ENCODE measurements at places on chromosomes 3 and 15. TPM values are rescaled to one million over a fixed set of nuclear protein-coding genes. Genes with fewer than 3 reads are reported as not detected.

Gene ABHD5
- total RNA-seq: 21.4 TPM

Gene PRTG
- total RNA-seq: 16.2 TPM

Gene A4GNT
- total RNA-seq: not detected

Gene THRB
- total RNA-seq: 14.8 TPM

Gene GOLGA6L10
- total RNA-seq: 2.0 TPM

Gene GOLGA8T
- 0.37 TPM for total RNA-seq

DNA sequence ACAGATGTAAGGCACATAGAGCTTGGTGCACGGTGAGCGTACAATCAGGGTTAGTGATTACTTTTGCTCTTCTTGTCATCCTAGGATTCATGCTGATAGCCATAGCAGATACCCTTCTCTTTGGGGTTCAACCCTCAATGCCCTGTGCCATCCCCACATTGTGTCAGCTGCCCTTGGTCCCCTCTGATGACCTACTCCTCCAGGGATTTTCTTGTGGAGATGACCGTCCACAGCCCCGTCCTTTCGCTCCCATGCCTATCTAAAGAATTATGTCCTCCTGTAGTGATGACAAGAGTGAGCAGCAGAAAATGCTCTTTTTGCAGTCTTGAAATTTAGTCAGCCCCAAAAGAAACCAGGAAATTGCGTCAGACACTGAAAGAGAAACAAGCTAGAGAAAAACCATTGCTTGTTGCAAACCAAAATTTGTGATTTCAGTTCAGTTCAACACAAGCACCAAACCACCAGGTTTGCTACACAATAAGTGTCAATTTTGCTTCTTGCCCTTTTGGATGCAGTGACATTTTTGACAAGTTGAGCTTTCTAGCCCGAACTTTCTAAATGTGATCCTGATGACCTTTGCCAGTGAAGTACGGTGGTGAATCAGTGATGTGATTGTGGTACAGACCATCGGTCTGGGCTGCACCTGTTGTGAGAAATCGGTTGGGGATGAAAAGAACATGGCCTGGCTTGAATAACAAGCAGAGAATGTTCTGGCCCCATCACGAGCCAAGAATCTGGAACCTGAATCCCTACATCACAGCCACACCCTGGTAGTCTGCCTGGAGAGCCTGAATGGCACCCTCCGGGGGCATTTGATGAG, 41.3 kb downstream of the CMTM7 start:
- no peak for DNase-seq

DNA sequence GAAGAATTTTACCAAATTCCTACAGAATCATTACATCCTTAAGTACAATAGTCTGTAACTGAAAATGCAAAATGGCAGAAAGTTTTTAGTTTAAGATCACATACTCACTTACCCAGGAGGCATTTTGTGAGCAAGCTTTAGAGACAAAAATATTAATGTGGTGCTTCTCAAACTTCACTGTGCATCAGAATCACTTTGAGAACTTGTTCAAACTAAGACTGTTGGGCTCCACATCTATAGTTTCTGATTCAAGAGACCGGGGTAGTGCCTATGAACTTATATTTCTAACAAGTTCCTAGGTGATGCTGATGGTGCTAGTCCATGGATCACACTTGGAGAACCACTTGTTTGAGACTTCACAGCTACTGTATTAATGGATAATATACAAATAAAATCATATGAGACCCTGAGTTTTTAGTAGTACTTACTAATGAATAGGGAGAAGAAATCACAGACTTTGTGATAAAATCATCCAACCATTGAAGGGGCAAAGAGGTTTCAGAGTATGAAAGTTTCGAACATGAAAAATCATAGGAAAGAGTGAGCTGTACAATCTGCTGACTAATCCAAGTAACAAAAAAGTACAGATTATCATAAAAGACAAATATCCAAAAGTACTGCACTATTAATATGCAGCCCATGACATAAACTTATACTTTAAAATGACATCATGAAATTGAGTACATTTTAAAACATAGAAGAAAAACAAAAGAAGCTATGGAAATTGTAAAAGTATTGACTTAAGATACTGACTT, 110.3 kb downstream of the ADAM10 start:
- DNase-seq: no peak

DNA sequence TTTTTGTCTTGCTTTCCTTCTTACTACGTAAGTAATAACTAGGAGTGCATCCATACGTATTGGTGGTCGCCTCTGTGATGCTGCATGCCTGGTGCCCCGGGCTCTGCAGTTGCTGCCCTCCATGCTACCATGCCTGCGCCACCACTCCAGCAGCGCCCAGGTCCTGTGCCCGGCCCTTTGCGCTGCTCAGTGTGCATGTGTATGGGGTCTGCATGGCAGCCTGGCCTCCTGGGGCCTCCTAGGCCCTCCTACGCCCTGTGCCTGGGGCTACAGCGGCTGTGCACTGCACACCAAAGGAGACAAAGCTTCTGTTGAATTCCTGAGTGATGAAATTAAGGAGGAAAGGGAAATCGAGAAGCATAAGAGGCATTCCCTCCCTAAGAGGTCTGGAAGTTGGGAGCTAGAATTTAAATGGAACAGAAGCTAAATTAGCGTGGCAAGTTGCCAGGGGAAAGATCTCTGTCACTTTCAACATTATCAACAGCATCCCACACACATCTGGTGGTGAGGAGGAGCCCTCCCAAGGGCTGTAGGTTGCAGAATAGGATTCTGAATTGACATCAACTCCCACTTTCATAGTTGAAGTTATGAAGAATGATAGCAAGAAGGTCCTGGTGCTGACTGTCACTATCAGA, 275.0 kb upstream of the CHRM5 start:
- DNase-seq: no peak

DNA sequence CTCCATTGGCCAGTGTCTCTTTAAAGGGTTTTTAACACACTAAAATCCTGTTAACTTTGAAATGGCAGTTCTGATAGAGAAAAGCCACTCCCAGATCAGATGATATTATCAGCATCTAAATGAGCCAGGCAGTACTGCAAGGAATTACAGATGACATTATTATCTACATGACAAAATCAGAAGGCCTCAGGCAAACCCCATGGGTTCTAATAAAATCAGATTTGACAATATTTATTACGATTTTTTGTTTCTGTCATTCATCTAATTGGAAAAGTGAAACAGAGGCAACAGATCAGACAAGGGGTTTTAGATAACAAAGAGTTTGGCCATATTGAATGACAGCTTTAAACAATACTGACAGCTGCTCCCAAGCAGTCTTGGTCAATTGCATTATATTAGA, 112.7 kb downstream of the FEZF2 start:
- no peak for DNase-seq

DNA sequence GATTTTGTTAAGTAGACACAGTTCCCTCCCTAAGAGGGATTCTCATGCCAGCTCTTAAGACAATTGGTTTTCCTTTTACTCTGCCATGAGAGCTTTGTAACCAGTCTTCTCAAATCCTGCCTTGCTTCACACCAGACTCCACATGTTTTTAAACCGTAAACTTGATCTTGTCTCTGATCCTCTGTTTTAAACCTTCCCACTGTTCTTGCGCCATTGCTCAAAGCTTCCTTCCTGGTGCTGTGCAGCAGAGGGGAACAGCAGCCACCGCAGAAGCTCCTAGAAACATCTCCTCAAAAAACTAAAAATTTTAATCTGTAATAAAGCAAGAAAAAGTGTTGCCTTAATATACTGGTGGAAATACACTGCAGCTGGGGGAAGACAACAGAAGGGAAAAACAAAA, 154.5 kb upstream of the SATB1 start:
- no peak for DNase-seq

DNA sequence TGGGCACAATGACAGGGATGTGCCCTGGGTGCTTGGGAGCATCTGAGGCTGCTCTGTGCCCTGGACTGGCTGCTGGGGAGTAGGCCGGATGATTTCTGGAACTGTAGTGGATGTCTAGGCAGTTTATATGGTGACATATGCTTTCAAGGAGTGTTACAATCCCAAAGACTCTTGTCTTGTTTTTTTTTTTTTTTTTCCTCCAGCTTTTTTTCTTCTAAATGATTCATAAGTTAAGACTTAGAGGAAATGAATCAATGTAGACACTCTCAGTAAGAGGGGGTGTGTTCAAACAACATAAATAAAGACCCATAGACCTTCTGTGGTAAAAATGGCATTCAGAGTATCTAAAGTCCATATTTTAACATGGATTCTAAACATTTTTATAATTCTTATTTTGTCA, 706.1 kb upstream of the GOLIM4 start:
- DNase-seq: no peak

GRCh38 chr3:138691351-138691750, 82.8 kb downstream of the FAIM start:
- no peak for DNase-seq

DNA sequence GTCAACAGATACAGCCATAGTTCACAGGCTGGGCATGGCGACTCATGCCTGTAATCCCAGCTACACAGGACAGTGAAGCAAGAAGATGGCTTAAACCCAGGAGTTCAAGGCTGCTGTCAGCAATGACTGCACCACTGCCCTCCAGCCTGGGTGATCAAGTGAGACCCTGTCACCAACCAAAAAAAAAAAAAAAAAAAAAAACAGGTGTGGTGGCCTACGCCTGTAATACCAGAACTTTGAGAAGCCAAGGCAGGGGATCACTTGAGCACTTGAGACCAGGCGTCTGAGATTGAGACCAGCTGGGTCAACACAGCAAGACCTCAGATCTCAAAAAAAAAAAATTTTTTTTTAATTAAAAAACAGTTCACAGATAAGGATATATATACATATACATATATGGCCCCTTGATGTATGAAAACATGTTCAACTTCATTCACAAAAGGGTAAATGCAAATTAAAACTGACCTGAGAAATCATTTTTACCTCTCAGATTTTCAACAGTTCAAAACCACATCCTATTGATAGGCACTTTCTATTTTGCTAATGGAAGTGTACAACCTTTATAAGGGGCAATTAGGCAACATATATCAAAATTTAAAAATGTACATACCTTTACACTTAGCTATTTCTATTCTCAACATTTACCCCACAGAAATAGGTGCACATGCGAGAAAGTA, 51.1 kb downstream of the OSBPL10 start:
- DNase-seq: no peak

DNA sequence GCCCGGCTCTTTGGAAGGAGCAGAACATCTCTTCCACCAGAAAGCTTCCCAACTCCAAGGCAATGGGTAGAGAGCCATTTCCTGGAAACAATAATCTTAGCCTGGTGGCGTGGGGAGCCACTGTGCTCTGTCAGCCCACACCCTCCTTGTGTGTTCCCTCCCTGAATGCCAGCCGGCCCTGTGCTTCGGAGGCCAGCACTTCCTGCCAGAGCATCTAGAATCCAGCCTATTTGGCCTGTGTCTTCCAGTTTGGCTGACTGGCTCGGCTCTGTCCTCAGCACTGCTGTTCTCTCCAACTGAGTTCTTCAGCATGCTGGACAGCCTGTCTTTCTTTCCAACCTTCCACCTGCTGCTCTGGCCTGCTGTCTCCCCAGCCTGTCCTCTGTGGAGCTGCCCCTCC, 349.3 kb downstream of the MFSD1 start:
- no peak for DNase-seq

GRCh38 chr15:81084716-81085115, 49.4 kb upstream of the CFAP161 start:
- DNase-seq: no peak

GRCh38 chr3:169658311-169658931, 5.1 kb downstream of the MECOM start:
- DNase-seq: no peak

GRCh38 chr3:36923523-36923943, 21.3 kb downstream of the TRANK1 start:
- no peak for DNase-seq

DNA sequence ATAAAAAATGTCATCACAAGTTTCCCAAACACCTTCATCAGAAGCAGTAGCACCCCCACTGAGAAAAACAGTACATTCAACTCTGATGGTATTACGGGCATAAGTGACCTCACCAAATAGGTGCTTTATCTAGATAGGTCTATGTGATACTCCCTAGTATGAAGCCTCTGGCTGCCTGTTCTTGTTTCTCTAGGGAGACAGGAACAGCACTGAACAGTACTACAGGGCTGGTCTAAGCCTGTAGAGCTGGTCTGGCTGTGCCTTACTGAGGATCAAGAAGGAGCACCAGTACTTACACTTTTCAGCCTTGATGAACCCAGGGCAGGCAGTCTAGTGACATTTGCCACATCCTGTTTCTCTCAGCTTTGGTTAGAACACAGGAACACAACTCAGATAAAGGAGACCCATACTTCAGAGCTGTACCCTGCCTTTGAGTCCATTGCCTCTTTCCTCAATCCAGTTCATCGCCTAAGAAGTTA, 35.9 kb downstream of the OXNAD1 start:
- DNase-seq: no peak

DNA sequence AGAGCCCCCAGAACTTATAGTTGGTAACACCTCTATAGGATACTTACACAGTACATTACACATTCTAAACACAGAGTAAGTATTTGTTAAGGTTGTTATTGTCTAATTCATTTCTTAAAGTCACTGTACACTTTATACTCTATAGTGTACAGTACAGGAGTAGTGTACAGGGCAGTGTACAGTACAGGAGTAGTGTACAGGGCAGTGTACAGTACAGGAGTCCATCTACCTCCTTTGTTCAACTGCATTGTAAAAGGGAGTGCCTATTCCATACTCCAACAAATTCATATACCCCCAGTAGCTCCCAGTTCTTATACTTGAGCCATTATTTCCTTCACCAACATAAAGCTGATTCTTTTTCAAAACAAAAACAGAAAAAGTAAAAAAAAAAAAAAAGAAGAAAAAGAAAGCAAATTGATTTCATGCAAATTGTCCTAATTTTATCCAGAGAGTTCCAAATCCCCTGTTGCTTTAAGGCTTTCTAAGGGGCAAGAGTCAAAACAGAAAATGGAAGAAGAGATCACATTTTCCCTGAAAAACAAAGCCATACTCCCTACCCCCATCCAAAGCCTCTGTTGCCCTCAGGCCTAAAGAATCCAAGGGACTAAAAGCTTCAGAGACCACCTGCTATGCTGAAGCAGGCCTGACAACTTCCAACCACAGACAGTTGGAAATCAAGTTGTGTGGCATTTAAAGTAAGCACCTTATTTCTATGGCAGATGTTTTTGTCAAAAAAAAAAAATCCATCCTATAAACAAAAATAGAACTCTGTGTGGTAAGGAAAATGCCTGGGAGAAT, 125.6 kb downstream of the PLCH1 start:
- no peak for DNase-seq

DNA sequence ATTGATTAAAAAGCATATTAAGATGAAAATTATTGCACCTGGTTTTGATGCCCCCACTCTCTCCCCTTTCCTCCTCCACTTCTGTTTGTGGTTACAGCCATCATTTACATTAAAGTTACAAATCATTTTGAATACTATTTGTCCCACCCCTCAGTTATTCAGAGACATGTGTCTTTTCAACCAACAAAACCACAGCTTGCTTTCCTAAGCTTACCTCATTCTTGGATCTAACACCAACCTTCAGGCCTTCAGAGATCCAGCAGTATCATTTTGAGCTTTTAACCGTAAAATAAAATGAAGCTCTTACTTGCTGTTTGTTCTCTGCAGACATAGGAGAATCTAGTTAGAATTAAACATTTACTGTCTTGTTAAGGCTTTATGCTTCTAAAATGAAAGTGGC, 4.7 kb downstream of the PXYLP1 start:
- DNase-seq: no peak

GRCh38 chr3:24359645-24360462, 134.8 kb downstream of the THRB start:
- no peak for DNase-seq
